Frontal cortex (tissue), 4 donors: ENCODE measurements at places on chromosomes 7 and 10. TPM values are rescaled to one million over a fixed set of nuclear protein-coding genes. Genes with fewer than 3 reads are reported as not detected.

The NFE2L3 gene
- 9.8 TPM for total RNA-seq

The STEAP2 gene
- total RNA-seq: 2.4 TPM

The TSPAN33 gene
- 4.1 TPM for total RNA-seq

The TRPV5 gene
- not detected for total RNA-seq

The STRIP2 gene
- 44.8 TPM for total RNA-seq

- DNase-seq: no peak
Observed at GRCh38 chr7:69553190-69553589, 45.1 kb upstream of the AUTS2 start.

GRCh38 chr10:133359554-133359971 lies 1.7 kb upstream of the FUOM start:
- DNase-seq: no peak

- DNase-seq: no peak
Observed at GRCh38 chr7:100446040-100446439, 9.7 kb upstream of the PPP1R35 start.

DNA sequence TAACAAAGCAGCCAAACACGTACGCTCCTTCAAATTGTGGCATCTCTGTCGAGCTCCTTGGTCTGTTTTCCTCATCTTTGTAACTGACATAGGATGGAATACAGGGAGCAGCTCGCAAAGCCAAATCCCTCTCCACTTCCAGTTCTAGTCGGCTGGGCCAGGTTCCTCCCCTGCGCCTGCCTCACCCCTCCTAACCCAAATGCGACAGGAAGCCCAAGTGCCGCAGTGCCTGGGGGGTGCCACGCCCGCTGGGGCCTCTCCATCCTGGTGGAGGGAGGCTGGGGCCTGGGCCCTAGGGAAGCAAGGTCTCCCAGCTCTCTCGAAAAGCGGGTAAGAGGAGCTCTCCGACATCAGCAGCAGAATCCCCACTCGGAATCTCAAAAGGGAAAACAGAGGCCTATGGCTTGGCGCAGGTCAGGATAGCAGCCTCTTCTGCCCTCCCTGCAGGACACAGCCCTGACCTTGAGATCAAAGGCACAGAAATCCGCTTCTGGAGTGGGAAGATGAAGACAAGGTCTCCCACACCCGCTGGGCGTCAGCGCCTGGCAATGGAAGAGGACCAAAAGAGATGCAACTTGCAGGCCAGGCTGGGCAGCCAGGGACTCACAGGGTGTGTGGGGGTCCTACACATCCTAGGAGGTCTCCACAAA lies 165.8 kb downstream of the NRF1 start:
- no peak for DNase-seq

DNA sequence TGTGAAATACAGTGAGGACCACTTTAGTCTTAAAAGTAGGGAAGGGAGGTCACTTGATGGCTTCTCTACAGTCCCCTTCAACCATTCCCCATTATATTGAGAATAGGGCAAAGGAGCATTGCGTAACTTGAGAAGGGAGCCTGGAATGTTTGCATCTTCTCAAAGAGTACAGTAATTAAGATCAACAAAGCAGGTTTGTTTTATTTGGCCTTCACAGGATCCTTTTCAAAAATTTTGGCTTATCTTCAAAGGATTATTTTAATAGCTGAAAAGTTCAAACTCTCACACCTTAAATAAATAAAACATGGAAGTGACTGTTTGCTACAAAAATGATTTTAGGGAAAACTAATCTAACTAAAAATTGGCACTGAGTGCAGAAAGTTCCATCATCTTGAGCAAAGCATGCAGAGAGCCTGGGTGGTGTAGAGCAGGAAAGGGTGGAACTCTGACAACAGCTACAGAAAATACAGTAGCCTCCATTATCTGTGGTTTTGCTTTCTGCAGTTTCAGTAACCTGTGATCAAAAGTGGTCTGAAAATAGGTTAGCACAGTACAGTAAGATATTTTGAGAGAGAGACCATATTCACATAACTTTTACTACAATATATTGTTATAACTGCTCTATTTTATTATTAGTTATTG lies 214.0 kb downstream of the MDFIC start:
- no peak for DNase-seq

DNA sequence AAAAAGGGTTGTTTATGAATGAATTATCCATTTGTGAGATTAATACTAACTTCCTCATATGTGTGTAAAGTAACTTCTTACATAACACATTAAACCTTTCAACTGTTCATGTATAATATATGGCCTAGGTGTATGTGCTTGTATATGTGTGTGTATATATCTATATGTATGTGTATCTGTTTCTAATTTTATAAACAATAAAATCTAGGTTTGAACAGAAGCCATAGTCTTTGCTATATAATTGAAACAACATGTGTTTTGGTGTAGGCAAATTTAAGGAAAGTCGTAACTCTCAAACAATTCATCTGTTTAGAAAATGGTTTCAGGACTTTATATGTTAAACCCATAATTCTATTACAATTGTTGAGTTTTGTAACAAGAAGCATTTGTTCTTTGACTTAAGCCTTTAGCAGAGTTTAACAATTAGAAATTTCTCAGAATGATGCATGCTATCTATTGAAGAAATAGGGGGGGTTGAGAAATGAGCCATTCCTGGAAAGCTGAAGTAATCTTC lies 103.3 kb downstream of the BBS9 start:
- no peak for DNase-seq

DNA sequence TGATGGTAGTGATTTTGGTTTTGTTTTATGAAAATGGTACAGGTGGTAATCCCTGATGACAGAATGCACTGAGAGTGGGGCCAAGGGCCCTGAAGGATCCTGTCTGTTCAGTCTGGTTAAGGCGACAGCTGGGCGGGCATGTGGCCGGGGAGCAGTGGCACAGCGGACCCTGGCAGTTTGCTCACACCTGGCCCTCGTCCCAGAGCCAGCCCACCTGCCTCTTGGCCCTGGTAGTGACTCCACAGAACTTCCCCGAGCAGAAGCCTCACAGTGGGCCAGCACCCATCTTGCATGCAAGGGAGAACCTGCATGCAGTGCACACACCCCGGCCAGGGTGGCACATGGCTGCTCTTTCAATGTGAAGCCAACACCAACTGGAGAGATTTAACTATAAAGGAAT lies 82.8 kb downstream of the ALOX5 start:
- DNase-seq: no peak

DNA sequence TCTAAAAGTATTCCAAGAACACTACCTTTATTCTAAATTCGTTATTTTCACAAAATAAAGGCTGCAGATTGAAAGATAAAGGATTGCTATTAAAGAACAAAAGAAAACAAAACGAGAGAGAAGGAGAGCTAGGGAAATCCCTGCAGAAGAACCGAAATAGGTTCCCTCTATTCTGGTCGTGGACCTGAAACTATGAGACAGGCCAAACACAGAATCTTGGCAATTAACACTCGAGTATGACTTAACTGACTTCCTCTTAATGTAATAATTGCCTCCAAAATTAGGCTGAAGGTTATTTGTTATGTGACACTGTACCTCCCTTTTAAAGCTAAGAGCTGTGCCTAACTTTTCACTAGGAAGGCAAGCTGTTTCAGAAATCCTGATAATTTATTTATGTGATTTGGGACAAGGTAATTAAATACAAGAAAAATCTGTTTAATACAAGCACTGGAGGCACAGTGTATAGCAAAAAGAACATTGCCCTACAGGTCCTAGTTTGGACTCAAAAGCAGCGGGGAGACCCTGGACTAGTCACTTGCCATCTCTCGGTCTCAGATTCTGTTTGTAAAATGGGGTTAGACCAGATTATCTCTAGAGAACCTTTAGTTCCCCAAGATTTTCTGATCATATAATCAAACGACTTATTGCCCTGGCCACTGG lies 11.6 kb downstream of the NAMPT start:
- DNase-seq: no peak

DNA sequence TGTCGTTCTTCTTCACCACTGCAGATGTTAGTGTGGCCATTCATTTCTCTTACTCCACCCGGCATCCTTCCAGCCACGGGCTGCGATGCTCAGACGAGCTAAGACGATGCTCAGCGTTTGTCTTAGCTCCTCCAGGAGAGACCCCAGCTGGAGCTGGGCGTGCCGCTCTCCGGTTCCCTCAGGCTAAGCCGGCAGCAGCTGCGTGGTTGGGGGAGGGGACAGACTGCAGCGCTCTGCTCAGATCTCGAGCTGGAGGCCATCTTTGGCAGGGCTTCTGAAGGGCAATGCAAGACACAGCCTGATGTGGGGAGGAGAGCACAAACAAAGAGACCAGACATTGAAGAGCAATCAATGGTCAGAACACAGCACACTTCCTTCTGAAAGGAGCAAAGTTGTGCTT lies 4.8 kb downstream of the INA start:
- DNase-seq: no peak

DNA sequence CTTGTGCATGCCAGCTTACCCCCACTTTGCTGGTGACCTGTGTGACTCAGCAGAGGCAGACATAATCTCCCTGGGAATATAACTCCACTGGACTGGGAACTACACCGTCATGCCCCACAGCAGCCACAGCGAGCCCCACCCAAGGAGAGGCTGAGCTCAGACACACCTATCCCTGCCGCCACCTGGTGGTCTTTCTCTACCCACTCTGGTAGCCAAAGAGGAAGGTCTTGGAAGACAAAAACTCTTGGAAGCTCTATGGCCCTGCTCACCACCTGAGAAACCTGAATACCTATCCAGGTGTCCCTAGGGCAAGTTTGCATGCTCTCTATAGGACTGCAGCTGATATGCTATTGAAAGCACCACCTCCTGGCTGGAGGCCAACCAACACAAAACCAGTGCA lies 48.1 kb downstream of the MYO3A start:
- DNase-seq: no peak

DNA sequence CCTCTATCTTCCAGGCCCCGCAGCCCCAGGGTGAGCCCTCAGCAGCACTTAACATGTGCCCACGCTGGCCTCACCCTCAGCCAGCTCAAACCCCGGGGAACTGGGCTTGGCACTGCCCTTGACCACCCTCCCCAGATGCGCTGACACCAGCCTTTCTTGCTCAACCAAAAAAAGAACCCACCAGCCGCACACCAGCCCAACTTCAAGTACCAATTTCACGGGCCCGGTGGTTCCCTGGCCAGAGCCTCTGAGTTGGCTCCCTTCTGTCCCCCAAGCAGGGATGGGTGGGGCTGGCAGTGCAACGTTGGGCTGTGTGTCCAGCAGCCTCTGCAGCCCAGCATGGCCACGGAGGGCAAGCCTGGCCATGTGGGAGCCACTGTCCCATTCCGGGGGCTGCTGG lies 96.3 kb downstream of the COL13A1 start:
- no peak for DNase-seq

GRCh38 chr7:133561396-133561795 lies 308.5 kb downstream of the EXOC4 start:
- no peak for DNase-seq
